Cardiac septum (tissue), 1 donor: ENCODE measurements at places on chromosomes 7 and 10.

DNA sequence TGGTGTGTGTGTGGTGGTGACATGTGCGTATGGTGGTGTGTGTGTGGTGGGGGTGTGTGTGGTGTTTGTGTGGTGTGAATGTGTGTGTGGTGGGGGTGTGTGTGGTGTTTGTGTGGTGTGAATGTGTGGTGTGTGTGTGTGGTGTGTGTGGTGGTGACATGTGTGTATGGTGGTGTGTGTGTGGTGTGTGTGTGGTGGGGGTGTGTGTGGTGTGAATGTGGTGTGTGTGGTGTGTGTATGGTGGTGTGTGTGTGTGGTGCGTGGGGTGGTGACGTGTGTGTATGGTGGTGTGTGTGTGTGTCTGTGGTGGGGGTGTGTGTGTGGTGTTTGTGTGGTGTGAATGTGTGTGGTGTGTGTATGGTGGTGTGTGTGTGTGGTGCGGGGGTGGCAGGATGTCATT lies 453.1 kb downstream of the DNAJB6 start:
- DNase-seq, result no peak

DNA sequence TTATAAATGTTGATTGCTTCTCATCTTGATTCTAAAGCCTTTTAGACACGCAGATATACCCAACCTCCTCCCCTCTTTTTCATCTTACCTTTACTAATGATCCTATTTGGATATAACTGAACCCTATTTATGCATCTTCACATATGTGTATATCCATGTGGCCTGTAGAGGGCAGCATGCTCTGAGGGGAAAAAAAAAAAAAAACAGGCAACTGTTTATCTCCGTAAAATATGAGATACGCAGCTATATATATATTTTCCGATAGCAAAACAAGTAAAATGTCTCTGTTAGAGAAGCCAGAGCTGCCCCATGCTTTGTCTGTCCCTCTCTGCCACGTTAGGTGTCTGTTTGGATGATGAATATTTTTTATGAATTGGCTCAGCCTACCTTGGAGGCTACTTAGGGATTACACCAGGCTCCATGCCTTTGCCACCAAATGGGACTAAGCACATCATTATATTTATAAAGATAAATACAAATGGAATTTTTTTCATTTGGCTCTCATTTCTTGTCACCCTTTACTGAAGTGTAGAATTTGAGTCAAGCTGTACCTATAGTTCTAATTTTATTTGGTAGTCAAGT lies 174.8 kb upstream of the FZD1 start:
- DNase-seq, result no peak

- no peak for DNase-seq
These were observed 1013.1 kb downstream of the KCNMA1 start for GRCh38 chr10:76624470-76624869.

DNA sequence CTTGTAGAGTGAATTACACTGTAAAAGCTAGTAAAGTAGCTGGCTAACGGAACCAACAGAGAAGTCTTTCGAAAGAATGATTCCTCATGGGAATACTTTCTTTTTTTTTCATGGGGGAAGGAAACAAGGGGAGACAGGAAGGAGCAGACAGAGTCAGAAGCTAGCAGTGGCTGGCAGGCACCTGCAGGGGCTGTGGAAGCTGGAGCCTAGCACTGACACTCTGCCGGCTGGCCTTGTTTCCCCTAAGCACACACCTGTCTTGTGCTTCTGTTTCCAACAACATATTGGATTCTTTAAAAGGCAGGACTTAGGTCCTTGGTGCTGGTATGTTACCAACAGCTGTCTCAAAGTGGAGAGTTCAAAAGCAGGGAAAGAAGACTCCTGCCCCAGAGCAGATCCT lies 24.7 kb downstream of the NOD1 start:
- DNase-seq, result no peak

- DNase-seq, result no peak
These were observed 152.7 kb downstream of the CUX1 start for GRCh38 chr7:101969997-101970585.

DNA sequence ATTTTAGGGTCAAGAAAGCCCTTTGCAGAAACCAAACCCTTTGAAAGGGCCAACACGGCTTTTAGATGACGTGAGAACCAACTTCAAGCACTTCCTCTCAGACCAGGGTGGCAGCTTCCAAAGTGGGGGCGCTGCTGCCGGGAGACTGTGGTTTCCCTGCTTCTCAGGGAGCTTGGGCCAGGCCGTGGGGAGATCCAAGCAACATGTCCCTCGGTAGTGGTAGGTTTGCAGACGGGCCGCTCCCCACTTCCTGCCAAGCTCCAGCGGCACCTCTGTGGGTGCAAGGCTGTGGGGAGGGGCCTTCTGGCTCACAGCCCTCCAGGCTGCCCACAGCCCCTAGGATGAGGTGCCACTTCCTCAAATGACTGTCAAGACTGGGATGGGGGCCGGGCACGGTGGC lies 132.4 kb downstream of the FAM53B start:
- DNase-seq, result no peak

GRCh38 chr7:10739401-10739800 lies 234.3 kb upstream of the PHF14 start:
- no peak for DNase-seq

GRCh38 chr10:69336952-69337295 lies 58.6 kb downstream of the HK1 start:
- DNase-seq, result no peak

- DNase-seq, result no peak
These were observed 156.4 kb upstream of the KLF14 start for GRCh38 chr7:130890176-130891020.

GRCh38 chr7:134623193-134623592 lies 23.5 kb upstream of the BPGM start:
- DNase-seq, result no peak

GRCh38 chr10:66505003-66505657 lies 420.7 kb upstream of the LRRTM3 start:
- no peak for DNase-seq

DNA sequence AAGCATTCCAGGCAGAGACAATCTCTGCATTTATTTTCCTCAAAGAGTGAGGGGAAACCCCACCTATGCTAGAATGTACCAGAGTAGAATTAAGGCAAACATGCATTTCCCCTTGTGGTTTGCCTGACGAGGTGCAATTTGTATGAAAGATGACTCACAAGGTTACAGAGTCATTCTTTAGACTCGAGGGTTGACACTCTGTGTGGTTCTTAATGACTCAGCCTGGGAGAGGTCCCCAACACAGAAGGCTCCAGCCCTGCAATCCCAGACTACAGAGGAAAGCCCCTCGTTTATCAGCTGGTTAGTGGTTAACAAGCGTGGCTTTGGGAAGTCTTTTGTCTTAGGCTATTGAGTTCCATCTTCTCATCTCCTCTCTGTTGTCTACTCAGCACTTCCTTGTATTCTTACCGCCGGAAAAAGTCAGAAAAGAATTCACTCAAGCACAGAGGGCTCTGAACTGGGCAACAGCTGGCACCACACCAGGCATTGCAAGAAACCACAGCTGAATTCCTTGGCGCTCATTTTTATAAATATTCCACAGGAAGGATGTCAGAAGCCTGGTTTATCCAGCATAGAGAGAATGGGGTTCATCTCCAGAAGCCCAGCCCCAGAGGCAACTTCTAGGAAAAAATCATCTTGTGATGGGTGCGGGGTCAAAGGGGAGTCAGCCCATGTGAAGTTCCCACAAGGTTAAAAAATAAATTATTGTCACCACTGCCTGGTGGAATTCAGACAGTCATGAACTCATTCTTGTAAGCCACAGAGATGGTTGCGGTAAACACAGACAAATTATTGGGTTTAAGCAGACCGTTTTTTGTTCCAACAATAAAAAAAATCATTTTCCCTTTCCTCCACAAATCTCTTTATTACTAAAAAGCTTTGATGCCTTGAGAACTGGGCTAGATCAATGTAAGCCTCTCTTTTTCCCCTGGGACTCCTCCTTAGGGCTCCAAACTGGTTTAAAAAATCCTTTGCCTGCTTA lies 24.5 kb upstream of the SVIL start:
- DNase-seq, result no peak

DNA sequence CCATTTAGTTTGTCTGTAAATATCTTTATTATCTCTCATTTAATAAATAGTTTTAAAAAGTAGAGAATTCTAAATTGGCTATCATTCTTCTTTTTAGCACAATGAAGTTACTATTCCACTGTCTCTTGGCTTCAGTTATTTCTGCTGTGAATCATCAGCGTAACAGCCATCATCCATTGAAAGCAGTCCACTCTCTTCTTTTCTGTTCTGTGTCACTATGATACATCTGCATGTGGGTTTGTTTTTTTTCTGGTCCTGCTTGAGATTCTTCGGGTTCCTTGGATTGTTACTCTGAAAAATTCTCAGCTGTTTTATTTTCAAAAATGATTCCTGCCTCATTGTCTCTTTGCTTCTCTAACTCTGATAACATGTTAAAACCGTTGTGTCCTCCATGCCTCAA lies 52.5 kb downstream of the CSGALNACT2 start:
- DNase-seq, result no peak

- DNase-seq, result no peak
These were observed 12.4 kb upstream of the MTERF1 start for GRCh38 chr7:91892821-91893340.

GRCh38 chr10:73650537-73651331 lies 5.1 kb downstream of the SYNPO2L start:
- DNase-seq, result peak; percentile 89

- DNase-seq, result no peak
These were observed 2.8 kb downstream of the TAS2R41 start for GRCh38 chr7:143480501-143480900.

DNA sequence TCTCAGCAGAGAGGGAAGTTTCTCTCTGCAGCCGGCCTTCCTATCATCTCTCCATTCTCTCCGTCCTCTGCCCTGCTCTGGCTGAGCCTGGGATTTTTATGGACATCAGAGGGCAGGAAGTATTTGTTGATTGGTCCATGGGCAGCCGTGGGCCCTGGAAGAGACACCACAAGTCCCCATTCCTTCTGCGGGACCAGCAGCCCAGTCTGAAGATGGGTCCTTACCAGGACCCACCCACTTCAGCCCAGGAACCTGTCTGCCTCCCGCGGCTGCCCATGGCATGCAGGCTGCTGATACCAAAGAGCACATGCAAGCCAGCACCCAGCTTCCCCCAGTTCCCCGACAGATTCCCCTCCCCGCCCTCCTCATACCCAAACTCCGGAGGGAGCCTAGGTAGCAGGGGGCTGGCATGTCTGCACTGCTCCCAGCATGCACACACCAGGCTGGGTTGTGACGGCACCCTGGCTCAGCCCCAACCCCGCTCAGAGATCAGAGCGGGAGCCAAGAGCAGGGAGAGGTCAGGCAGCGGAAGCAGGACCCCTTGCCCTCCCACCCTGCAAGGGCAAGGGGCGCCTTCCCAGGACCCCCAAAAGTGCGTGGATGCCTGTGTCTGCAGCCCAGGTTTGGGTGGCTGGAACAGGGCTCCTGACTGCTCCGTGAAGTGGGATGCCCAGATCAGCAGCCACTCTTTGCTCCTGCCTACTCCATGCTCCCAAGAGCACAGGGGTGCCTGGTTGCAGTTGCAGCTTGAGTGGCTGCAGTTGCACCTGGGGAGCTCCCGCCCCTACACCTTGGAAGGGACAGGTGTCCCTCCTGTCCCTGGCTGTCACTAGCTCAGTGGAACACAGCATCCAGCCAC lies 538.6 kb upstream of the POT1 start:
- no peak for DNase-seq

GRCh38 chr10:22086730-22087401 lies 83.3 kb upstream of the DNAJC1 start:
- DNase-seq, result peak; percentile 82

GRCh38 chr10:119406601-119407253 lies 135.8 kb downstream of the RGS10 start:
- no peak for DNase-seq

- no peak for DNase-seq
These were observed 79.6 kb downstream of the CFTR start for GRCh38 chr7:117559391-117559790.

GRCh38 chr7:159103382-159104187 lies 41.1 kb downstream of the VIPR2 start:
- DNase-seq, result peak; percentile 74

GRCh38 chr10:110336111-110336721 lies 31.5 kb upstream of the SMNDC1 start:
- DNase-seq, result no peak

DNA sequence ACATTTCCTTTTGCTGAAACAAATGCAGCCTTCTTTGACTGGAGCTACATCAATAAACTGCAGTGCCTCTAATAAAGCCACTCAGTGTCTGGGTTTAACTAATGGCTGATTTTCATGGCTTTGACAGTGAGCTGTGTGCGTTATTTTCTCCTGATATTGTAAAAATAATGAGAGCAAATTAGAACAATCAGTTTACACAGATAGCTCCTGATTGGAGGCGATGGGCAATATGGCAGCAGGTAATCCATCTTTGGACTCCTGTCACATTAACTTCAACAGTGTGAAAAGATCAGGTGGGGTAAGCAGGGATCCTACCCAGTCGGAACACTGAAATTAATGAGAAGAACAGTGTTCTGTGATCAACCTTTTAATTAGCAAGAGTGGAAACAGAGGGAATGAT lies 100.7 kb downstream of the POLL start:
- DNase-seq, result no peak

DNA sequence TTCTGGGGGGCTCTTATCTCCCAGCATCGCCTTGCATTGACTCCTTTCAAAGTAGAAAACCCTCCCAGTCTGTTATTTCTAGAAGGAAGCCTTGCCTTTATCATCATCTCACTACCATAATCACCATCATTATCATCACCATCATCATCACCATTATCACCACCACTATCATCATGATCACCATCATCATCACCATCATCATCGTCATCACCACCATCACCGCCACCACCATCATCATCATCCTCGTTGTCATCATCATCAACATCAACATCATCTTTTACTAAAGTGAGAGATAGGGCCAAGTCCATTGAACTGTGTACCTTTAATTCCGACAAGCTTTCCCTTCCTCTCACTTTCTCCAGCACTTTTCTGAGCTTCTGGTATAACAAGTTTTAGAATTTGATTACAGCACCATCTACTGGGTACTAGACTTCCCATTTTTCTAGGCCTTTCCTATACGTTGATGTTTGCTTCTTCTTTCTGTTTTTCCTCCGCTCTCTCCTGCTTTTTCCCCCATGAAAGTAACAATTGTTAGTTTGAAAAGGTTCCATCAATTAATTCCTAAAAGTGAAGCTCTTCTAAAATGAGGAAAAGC lies 226.4 kb downstream of the BUB3 start:
- no peak for DNase-seq

- no peak for DNase-seq
These were observed 99.8 kb downstream of the KMT2C start for GRCh38 chr7:152335900-152336571.

GRCh38 chr7:69847921-69848612 lies 249.8 kb downstream of the AUTS2 start:
- no peak for DNase-seq

- no peak for DNase-seq
These were observed 187.7 kb downstream of the PTPN20 start for GRCh38 chr10:47098964-47099363.

DNA sequence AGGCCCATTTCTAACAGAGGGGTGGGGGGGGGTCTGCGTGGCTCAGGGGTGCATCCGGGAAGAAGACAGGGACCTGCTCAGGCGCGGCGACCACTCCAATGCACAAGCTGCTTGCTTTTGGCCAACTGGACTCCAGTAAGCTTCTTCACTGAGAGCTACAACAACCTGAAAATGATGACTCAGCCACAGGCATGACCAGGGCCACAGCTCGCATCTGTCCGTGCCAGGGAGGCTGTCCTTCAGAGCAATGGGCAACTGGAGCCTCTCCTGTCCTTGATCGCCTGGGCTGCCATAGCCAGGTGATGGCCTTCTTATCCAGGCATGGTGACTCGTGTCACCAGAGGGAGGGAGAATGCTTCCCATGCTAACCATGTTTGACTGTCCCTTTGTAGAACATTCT lies 81.6 kb upstream of the RNF32 start:
- DNase-seq, result no peak

GRCh38 chr10:112360308-112361270 lies 13.3 kb upstream of the ACSL5 start:
- DNase-seq, result no peak

GRCh38 chr10:34479520-34480179 lies 335.4 kb downstream of the PARD3 start:
- no peak for DNase-seq
